Heart right ventricle (tissue), 16 donors: ENCODE measurements at places on chromosomes 3 and 15. TPM values are rescaled to one million over a fixed set of nuclear protein-coding genes. Genes with fewer than 3 reads are reported as not detected.
A peak's percentile ranks its signal among the peaks of the same experiment; 100 is the strongest.

DNA sequence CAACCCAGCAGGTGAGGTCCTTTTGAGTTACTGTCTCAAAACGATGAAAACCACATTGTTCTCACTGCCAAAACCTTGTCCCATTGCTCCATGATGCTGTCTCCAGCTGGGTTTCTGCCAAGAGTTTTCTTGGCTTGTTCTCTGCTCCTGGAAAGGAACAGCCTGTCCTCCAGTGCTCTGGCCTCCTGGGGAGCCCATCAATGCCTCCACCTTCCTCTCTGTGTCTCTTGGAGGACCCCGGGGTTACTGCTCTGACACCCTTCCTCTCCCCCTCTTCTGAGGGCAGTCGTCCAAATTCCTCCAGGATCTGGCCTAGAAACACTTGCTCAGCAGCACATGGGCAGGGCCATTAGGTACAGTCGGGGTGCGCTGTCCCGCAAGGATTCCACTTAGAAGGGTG, 63.9 kb upstream of the RGMA start:
- peak; percentile 85 for DNase-seq

GRCh38 chr15:96553451-96553850, 223.0 kb downstream of the NR2F2 start:
- DNase-seq, result no peak

GRCh38 chr3:8516047-8516661, 14.5 kb downstream of the LMCD1 start:
- no peak for DNase-seq

Gene FRG2C
- not detected for total RNA-seq

Gene RTP4
- 1.7 TPM for total RNA-seq
